ENCODE measurements at places on chromosomes 12 and 14. TPM values are rescaled to one million over a fixed set of nuclear protein-coding genes. Genes with fewer than 3 reads are reported as not detected.

PABPN1 gene
- 69.1 TPM for total RNA-seq

SDSL gene
- total RNA-seq, result 42.5 TPM

OASL gene
- not detected for total RNA-seq

CLEC9A gene
- not detected for total RNA-seq

RDH11 gene
- total RNA-seq, result 309 TPM

RFX4 gene
- total RNA-seq, result not detected

- H3K4me1 ChIP-seq, result no peaks in the 10 kb centered on the region
- no peaks in the 10 kb centered on the region for H3K36me3 ChIP-seq
- no peak overlapping the region for H3K27ac ChIP-seq
- DNase-seq, result no peak
- H3K27me3 ChIP-seq, result peaks cover 4% of the 10 kb centered on the region
Observed at GRCh38 chr12:107196681-107197080, 103.3 kb upstream of the CRY1 start.

DNA sequence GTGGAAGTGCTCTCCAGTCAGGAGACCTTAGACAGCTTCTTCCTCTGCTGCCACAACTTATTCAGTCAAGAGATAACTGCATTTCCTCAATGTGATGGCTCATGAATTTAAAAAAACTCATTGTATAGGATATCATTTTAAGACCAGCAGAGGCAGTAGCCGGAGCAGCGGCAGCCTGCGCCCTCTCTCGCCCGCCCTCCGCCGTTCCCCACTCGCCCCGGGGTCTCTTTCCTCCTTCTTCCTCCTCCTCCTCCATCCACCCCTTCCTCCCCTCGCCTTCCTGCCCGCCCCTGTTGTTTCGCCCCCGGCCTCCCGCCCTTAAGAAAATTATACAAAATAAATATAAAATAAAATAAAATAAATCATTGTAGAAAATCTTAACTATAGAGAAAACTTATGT is 687.6 kb downstream of the FLRT2 start:
- H3K27me3 ChIP-seq, result no peaks in the 10 kb centered on the region
- no peak for DNase-seq
- H3K4me3 ChIP-seq, result no peak overlapping the region
- no peaks in the 10 kb centered on the region for H3K4me1 ChIP-seq

- no peak for DNase-seq
- no peaks in the 10 kb centered on the region for H3K27me3 ChIP-seq
- H3K4me1 ChIP-seq, result no peaks in the 10 kb centered on the region
- peaks cover 43% of the 10 kb centered on the region for H3K36me3 ChIP-seq
- no peak overlapping the region for H3K4me3 ChIP-seq
Observed at GRCh38 chr12:26617513-26617912, 215.5 kb downstream of the ITPR2 start.

GRCh38 chr12:112788205-112788604 is 3.3 kb upstream of the RPH3A start:
- H3K4me3 ChIP-seq, result no peak overlapping the region
- no peak overlapping the region for H3K27ac ChIP-seq
- H3K4me1 ChIP-seq, result no peaks in the 10 kb centered on the region
- no peaks in the 10 kb centered on the region for H3K36me3 ChIP-seq
- no peak for DNase-seq

DNA sequence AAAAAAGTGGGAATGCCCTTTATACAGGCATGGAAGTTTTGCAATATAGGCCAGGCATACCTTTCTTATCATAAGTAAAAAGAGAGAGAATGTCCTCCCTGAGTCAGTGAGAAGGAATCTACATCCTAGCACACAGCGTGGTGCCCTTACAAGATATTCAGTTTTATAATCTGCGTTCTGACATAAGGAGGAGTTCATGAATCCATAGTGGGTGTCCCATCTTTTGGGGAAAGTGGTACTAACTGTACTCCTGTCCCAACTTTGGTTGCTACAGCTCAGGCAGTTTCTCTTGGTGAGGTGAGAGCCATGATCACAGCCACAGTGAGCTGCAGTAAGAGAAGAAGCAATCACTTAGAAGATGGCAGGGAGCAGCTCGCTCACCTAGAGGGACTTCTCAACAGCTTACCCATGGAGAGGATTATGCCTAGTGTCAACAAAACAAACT is 332.9 kb downstream of the BCAT1 start:
- H3K4me1 ChIP-seq, result no peaks in the 10 kb centered on the region
- no peaks in the 10 kb centered on the region for H3K27me3 ChIP-seq
- no peak overlapping the region for H3K4me3 ChIP-seq
- DNase-seq, result no peak

DNA sequence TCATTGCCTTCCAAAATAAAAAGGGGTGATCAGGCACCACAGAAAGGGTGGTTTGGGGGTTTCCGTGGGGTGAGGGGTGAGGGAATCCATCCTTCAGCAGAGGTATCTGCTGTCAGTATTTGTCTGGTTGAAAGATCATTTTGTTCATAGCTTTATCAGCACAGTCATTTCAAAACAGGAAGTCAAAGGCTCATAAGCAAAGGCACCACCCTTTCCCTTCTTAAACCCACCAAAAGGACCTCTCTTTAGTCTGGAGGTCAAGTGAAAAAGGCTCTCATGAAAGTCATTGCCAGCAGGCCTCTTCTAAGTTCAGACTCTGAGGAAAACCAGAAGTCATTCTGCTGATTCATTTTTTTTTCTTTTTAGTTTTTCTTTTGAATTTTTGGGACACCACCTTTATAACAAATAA is 6.2 kb downstream of the CHST11 start:
- DNase-seq, result no peak
- H3K27ac ChIP-seq, result no peak overlapping the region
- H3K4me3 ChIP-seq, result no peak overlapping the region
- H3K4me1 ChIP-seq, result peaks cover 62% of the 10 kb centered on the region

GRCh38 chr12:58395470-58395869 is 454.1 kb downstream of the ATP23 start:
- no peaks in the 10 kb centered on the region for H3K36me3 ChIP-seq
- H3K27me3 ChIP-seq, result no peaks in the 10 kb centered on the region
- no peak overlapping the region for H3K4me3 ChIP-seq
- DNase-seq, result no peak

DNA sequence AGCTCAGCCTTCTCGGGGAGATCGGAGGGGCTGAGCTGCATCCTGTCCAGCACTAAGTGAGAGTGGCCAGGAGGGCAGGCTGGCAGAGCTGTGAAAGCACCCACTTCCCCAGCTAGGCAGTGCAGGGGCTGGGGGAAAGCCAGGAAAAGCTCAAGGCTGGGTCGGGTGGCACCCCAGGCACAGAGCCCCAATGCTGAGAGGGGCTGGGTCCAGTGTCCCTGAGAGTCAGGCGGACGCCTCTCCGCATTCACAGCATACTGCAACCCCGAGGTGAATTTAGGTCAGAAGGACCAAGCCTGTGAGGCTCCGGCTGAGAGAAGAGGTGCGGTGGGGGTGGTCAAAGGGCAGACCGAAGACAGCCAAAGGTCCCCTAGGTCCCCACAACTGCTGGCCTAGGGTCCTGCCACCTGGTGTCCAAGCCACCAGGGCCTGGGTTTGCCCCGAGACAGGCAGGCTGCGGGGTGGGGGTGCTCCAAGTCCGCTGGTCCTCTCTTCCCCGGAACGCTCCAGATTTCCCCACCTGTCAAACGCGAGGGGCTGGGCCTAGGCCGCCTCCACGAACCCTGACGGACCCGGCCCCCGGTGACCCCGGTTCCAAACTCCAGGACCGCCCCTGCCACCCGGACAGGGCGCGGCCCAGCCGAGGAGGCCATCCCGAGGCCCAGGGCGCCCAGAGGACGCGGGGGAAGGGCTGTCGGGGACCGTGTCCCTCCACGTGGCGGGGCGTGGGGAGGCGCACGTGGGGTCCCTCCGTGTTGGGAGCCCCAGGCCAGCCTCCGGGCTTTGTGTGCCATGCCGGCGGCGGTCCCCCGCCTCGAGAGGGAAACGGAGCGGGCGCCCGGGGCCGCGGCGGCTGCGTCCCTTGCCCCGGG is 527 bp downstream of the CAMKK2 start:
- DNase-seq, result no peak
- H3K36me3 ChIP-seq, result no peaks in the 10 kb centered on the region
- peak overlapping the region; percentile 19 for H3K4me3 ChIP-seq
- H3K27ac ChIP-seq, result peak overlapping the region; percentile 65
- peaks cover 29% of the 10 kb centered on the region for H3K4me1 ChIP-seq

DNA sequence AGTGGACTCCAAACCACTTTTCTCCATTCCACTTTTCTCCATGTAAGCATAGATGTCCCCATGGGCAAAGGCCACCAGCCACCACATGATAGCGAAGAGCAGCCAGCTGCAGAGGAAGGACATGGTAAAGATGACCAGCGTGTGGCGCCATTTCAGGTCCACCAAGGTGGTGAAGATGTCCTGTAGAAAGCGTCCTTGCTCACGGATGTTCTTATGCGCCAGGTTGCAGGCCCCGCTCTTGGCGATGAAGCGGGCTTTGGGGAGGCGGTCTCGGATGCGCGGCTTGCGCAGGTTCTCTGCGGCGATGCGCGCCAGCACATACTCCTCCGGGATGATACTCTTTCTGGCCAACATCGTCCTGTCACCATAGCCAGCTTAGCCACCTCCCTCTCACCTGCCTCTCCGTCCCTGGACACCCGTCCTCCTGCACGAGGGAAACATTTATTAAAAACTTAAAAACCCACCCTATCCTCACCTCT is 1.2 kb downstream of the KCNJ8 start:
- peaks cover 3% of the 10 kb centered on the region for H3K4me1 ChIP-seq
- no peaks in the 10 kb centered on the region for H3K36me3 ChIP-seq

- H3K27me3 ChIP-seq, result no peaks in the 10 kb centered on the region
- no peak for DNase-seq
- H3K36me3 ChIP-seq, result no peaks in the 10 kb centered on the region
- no peak overlapping the region for H3K4me3 ChIP-seq
- no peaks in the 10 kb centered on the region for H3K4me1 ChIP-seq
Observed at GRCh38 chr12:28618772-28619171, 428.5 kb downstream of the CCDC91 start.

- H3K27me3 ChIP-seq, result no peaks in the 10 kb centered on the region
- DNase-seq, result no peak
- no peaks in the 10 kb centered on the region for H3K4me1 ChIP-seq
- H3K27ac ChIP-seq, result no peak overlapping the region
Observed at GRCh38 chr14:96710060-96710666, 87.0 kb upstream of the VRK1 start.

DNA sequence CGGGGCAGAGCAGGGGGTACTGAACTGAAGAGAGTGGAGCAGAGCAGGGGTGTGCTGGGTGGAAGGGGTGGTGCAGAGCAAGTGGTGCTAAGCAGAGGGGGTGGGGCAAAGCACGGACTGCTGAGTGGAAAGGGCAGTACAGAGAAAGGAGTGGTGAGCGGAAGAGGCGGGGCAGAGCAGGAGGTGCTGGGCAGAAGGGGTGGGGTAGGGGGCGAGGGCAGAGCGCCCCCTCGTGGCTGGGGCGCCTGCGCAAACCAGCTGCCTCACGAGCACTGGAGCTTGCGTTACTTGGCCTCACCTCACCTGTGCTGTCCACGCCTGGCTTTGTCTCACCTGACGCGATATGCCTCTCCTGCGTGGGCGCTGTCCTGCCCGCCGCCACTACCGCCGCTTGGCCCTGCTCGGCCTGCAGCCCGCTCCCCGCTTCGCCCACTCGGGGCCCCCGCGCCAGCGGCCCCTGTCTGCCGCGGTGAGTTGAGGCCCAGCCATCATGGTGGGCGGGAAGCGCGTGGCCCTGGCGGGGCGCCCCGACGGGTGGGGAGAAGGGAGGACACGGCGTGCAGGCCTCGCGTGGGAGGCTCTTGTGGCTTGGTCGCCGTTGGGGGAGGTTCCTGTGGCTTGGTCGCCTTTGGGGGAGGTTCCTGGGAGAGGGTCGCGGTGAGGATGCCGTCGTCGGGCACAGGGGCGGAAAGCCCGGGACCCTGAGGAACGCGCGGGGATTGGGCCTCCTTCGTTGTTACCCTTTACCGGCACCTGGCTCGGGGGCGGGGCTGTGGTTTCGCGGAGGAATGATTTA is at the start of gene COX8C:
Gene COX8C, plus strand, starts transcription at position 257 of the 796 bp plus-strand sequence. Its CDS starts 87 bp downstream, at position 344.
- H3K27me3 ChIP-seq, result no peaks in the 10 kb centered on the region
- DNase-seq, result no peak
- no peaks in the 10 kb centered on the region for H3K36me3 ChIP-seq
- H3K27ac ChIP-seq, result no peak within 1 kb of the TSS

GRCh38 chr14:71527838-71528237 is 404.4 kb upstream of the RGS6 start:
- peaks cover 24% of the 10 kb centered on the region for H3K4me1 ChIP-seq
- H3K27me3 ChIP-seq, result no peaks in the 10 kb centered on the region
- no peaks in the 10 kb centered on the region for H3K36me3 ChIP-seq
- H3K27ac ChIP-seq, result no peak overlapping the region
- H3K4me3 ChIP-seq, result no peak overlapping the region

GRCh38 chr14:65044596-65044959 is 57.7 kb downstream of the MAX start:
- peak; percentile 43 for DNase-seq
- no peaks in the 10 kb centered on the region for H3K4me1 ChIP-seq
- H3K36me3 ChIP-seq, result no peaks in the 10 kb centered on the region
- no peak overlapping the region for H3K27ac ChIP-seq

- no peak overlapping the region for H3K27ac ChIP-seq
- peaks cover 17% of the 10 kb centered on the region for H3K4me1 ChIP-seq
- no peak overlapping the region for H3K4me3 ChIP-seq
- no peak for DNase-seq
Observed at GRCh38 chr12:68568922-68569569, 41.7 kb upstream of the RAP1B start.

GRCh38 chr12:66697404-66697803 is 18.5 kb upstream of the GRIP1 start:
- H3K36me3 ChIP-seq, result no peaks in the 10 kb centered on the region
- H3K4me3 ChIP-seq, result no peak overlapping the region
- no peak overlapping the region for H3K27ac ChIP-seq
- H3K27me3 ChIP-seq, result peaks cover 6% of the 10 kb centered on the region

GRCh38 chr12:22333186-22333712 is 1.3 kb downstream of the ST8SIA1 start:
- peak overlapping the region; percentile 55 for H3K4me3 ChIP-seq
- H3K27me3 ChIP-seq, result no peaks in the 10 kb centered on the region
- no peaks in the 10 kb centered on the region for H3K36me3 ChIP-seq
- no peak for DNase-seq
- peaks cover 17% of the 10 kb centered on the region for H3K4me1 ChIP-seq

DNA sequence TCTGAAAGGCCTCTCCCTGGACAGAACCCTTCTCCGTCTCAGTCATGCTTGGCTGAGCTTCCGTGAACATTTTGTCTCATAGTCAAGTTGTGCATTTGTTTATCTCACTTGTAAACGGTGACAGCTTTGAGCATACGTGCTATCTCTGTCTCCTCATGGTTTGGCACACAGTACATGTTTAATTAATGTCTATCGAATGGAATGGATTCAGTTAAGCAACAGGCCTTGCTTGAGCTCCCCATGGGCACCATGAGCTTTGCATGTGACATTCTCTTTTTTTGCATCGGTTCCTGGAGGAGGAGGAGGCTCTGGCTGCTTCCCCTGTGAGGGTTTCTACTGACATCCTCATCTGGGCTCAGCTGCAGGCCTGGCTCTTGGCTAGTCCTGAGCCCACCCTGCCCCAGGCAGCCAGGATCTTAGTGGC is 80.0 kb downstream of the PRIMA1 start:
- no peaks in the 10 kb centered on the region for H3K36me3 ChIP-seq
- no peaks in the 10 kb centered on the region for H3K27me3 ChIP-seq
- DNase-seq, result no peak

GRCh38 chr14:94702629-94703028 is 67.3 kb downstream of the GSC start:
- H3K4me3 ChIP-seq, result no peak overlapping the region
- H3K4me1 ChIP-seq, result no peaks in the 10 kb centered on the region

GRCh38 chr14:20412411-20412810 is 890 bp downstream of the TEP1 start:
- H3K4me1 ChIP-seq, result peaks cover 6% of the 10 kb centered on the region
- no peaks in the 10 kb centered on the region for H3K36me3 ChIP-seq
- H3K4me3 ChIP-seq, result no peak overlapping the region

GRCh38 chr14:105710119-105711043 is 184.0 kb downstream of the TMEM121 start:
- H3K27me3 ChIP-seq, result no peaks in the 10 kb centered on the region
- no peaks in the 10 kb centered on the region for H3K4me1 ChIP-seq
- H3K36me3 ChIP-seq, result no peaks in the 10 kb centered on the region
- no peak for DNase-seq
- H3K4me3 ChIP-seq, result no peak overlapping the region
- H3K27ac ChIP-seq, result no peak overlapping the region
